ENCODE measurements at places on chromosomes 5 and 9.

DNA sequence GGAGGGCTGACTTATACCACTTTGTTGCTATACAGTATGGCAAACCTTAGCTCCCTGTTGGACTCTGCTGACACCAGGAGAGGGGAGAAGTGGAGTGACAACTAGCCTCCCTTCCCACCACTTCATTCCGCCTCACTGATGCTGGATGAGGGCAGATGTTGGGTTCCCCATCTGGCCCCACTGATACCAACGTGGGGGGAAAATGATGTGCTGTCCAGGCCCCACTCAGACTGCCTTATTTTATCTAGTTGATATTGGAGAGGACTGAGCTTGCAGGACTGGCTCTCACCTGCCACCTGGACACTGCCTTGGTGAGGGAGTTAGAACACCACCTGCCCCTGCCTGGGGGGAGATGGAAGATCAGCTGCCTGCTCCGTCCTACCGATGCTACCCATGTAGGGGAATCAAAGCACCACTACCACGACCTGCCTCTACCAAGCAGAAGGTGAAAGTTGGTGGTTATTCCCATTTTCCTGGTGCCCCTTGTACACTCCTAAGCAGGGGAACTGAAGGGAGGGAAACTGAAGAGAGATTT lies 292.1 kb downstream of the GADD45G start:
- no peak for DNase-seq

- no peak for DNase-seq
Observed at GRCh38 chr9:98778251-98778650, 18.1 kb downstream of the ANKS6 start.

DNA sequence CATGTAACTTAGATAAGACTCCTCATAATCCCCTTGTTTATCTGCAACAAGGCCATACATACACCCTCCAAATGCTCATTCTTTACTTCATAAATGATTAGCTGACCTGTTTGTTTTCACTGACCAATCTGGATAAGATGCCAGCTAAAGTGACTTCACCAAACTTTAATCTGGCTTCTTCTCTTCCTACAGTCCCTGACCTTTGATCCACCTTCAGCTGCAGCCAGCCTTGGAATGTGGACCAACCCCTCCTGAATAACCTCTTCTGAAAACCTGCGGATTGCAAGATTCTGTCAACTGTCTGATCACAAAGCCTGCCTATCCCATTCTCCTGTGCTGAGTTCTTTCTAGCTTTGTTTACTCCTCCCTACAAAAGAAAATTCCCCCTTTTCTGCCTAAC lies 476.8 kb downstream of the LRRC70 start:
- no peak for DNase-seq

- peak; percentile 48 for DNase-seq
Observed at GRCh38 chr9:14692470-14693250, 572 bp downstream of the ZDHHC21 start.

- DNase-seq = peak; percentile 48
Observed at GRCh38 chr5:62256161-62257019, 49.6 kb upstream of the KIF2A start.

- peak; percentile 46 for DNase-seq
Observed at GRCh38 chr5:152089644-152090043, 165.0 kb upstream of the GLRA1 start.

- DNase-seq = no peak
Observed at GRCh38 chr5:43680286-43680685, 77.3 kb downstream of the NNT start.

GRCh38 chr9:128072144-128073021 lies 4.4 kb downstream of the SLC25A25 start:
- no peak for DNase-seq

DNA sequence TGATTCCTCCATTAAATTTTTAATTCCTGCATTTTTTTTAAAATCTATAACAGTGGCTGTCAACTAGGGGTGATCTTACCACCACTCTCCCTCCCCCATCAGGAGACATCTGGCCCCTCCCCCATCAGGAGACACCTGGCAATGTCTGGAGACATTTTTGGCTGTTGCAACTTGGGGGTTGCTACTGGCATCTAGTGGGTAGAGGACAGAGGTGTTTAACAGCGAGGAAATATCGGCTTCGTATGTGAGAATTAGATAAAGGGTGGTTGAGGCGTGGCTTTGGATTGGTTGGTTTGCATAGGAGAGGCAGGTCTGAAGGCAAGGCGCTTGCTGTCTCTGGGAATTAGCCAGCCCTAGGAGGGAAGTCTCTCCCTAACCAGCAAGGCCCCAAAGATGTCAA lies 10.5 kb downstream of the CDHR2 start:
- no peak for DNase-seq

DNA sequence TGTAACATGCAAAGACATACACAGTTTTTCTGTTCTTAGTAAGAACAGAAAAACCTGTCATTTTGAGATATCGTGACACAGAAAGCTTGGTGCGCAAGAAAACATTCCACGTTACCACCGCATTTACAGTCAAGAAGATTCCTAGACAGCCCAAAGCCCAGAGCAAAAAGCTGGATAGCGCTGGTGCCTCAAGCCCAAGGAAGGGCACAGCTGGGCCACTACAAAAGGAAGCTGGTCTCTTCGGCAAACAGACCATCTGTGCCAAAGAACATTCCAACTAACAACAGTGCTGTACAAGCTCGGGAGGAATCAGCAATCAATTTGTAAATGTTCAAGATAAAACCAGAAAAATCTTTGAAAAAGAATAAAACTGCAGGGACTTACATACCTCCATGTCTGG lies 31.0 kb downstream of the PSMB7 start:
- DNase-seq = no peak

DNA sequence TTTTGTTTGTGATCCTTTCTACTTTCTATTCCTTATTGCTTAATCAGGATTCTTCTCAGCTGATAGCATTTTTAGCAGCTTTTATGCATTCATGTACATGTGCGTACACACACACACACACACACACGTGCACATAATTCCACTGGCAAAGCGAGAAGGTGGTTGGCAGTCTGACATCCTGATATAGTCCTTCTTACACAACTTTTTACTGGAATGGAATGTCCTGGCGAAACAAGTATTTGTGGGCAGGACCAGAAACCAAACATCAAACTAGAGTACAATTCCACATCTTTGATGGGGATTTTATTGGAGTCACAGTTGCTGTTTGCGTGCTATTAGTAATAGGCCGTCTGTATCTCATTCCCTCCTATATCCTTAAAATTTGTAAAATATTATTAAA lies 356.5 kb downstream of the CCDC171 start:
- DNase-seq = no peak

- DNase-seq = no peak
Observed at GRCh38 chr9:73701415-73702057, 549.9 kb downstream of the ANXA1 start.

GRCh38 chr5:168916852-168917251 lies 337.7 kb upstream of the PANK3 start:
- no peak for DNase-seq

DNA sequence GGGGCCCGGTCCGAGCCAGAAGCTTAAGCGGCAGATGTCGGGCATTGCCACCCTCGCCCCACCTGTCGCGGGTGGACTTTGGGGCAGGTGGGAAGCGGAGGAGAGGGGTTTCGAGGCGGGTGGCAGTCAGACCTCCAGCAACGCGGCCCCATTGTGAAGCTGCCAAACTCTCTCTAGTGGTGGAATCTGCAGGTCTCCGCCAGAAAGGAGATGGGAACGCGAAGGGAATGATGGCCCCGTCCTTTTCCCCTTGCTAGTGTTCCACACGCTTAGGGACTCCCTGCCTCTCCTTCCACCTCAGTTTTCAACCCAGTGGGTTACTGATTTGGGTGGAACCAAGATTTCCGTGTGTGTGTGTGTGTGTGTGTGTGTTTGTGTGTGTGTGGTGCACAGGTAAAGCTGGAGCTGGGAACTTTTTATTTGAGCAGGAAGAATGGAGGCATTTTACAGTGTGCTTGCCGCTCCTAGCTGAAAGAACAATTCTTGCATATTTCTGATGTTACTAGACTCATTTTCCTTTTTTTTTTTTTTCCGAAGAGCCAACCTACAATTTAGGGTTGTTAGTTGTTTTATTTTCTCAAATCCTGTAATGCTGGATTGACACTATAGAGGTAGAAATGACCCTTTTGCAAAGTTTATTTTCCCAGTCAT lies 1.3 kb downstream of the MACIR start:
- DNase-seq = no peak

- peak; percentile 56 for DNase-seq
Observed at GRCh38 chr9:17135295-17136160, 688 bp downstream of the CNTLN start.

All from WERI-Rb-1 (cell line).